ENCODE measurements at places on chromosomes 13 and 19.

- no peak for DNase-seq
Observed at GRCh38 chr19:5130371-5131030, 161.6 kb downstream of the KDM4B start.

- DNase-seq: no peak
Observed at GRCh38 chr19:50669302-50670101, 20.3 kb downstream of the C19orf81 start.

DNA sequence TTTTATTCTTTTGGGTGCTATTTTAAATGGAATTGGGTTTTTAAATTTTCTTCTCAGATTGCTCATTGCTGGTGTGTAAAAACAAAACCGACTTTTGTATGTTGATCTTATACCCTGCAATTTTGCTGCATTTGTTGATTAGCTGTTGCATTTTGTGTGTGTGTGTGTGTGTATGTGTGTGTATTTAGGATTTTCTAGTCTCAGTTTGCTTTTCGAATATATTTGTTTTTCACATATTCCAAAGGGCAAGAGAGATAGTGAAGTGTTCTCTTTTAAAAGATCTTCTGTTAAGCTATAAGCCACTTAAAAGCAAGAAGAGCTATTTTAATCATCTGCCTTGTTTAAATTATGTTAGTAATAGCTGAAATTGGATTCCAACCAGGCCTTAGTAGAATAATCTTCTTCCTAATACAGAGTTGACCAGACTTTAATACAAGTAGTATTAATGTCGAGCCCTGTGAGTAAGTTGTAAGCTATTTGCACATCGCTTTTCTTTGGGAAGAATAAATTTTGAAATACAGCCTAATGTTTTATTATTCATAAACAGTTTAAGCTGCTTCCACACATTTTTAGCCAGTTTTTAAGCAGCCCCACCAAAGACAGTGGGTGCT lies 57.4 kb downstream of the TM9SF2 start:
- no peak for DNase-seq

DNA sequence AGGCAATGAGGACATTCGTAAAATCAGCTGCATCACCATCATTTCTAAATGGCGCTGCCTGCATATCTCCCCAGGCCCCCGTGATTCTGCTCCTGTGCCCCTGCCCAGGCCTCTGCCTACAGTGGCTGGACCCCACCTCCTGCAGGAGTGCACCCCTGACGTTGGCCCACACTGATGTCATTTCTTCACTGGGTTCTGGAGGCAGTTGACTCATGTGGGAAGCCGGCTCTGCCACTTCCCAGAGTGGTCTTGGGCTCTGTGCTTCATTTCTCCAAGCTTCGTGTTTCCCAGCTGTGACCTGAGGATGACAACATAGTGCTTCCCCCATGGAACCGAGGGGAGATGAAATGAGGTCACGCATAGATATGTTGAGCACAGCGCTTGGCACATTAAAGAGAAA lies 19.9 kb downstream of the CCNE1 start:
- no peak for DNase-seq

DNA sequence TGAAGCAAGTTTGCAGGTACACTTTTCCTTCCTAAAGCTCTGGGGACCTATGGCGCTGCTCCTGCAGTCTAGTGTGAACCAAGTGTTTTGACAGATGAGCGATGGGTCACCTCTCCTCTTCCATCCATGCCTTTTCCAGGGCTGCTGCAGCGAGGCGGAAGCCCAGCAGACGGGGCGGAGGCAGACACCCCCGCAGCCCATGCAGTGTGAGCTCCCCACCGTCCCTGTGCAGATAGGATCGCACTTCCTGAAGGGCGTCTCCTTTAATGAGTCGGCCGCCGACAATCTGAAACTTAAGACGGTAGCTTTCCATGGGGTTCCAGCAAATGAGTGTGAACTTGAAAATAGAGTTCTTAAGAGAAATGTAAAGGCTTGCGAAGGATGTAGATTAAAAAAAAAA lies 37.1 kb upstream of the GPI start:
- DNase-seq: no peak

DNA sequence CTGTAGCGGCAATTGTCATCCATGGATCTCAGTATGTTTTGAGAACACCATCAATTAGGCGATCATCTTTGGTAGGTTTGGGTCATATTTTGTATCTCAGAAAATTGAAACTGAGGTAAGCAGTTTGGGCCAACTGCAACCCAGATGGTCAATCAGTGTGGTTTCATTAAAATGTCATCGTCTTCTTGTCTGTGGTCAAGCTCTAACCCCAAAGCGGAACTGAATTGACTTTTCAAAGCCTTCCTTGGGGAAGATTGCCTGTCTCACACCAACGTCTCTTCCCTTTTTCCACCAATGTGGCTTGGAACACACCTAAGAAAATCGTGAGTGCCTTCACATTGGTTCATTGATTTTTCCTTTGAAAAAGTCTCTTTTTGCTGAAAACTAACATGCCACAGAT lies 56.3 kb upstream of the UBAC2 start:
- no peak for DNase-seq

DNA sequence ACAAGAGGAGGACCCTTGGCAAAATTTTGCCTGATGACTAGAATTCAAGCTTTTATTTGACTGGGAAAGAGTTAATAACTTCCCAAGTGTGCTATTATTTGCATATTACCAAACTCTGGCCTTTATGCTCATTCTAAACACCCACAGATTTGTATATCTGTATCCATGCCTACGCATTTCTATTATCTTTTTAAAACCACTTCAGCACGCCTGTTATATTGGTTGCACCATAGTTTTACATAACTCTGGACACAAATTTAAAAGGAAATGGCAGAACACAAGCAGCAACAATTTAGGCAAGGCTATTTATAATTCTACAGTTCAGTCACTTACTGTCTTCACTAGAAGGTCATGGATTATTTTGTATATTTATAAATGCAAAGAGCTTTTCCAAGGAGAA lies 3.7 kb upstream of the RASL11A start:
- DNase-seq: no peak

DNA sequence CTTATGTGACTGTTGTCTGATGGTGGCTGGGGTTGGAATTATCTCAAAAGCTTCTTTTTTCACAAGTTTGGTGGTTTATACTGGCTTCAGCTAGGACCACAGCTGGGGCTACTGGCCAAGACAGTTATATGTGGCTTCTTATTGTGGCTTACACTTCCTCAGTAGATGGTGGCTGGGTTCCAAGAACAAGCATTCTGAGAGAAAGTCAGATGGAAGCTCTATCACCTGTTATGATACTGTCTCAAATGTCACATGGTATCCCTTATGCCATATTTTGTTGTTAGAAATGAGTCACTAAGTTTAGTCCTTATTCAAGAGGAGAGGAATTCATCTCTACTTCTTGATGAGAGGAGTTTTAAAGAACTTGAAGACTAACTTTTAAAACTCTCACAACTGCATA lies 41.6 kb downstream of the NDFIP2 start:
- DNase-seq: no peak

DNA sequence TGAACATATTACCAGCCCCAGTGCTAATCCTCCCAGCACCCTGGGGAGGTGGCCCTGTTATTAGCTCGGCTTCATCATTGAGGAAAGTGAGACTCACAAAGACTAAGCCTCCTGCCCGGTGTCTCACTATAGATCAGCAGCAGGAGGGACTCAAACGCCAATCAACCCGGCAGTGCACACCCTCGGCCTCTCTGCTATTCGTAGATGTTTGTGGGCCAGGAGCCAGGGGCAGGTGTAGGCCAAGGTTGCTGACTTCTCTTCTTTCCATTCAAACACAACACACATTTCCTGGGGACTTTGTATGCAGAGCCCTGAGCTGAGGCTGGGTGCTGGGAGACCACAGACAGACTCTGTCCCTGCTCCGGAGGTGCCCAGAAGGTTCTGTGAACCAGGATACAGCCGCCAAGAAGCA lies 9.4 kb upstream of the SBK3 start:
- DNase-seq: no peak

- DNase-seq: no peak
Observed at GRCh38 chr19:30662211-30662861, 290.2 kb downstream of the ZNF536 start.

- DNase-seq: no peak
Observed at GRCh38 chr13:23183292-23183691, 2.5 kb downstream of the SGCG start.

GRCh38 chr13:84192125-84192524 lies 309.9 kb upstream of the SLITRK1 start:
- DNase-seq: no peak

DNA sequence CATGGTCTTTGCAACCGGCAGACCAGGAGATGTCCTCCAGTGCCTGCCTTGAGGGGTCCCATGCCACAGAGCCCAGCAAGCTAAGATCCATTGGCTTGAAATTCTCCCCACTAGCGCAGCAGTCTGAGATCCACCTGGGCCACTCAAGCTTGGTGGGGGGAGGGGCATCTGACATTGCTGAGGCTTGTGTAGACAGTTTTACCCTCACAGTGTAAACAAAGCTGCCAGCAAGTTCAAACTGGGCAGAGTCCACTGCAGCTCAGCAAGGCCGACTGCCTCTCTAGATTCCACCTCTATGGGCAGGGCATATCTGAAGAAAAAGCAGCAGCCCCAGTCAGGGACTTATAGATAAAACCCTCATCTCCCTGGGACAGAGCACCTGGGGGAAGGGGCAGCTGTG lies 32.0 kb upstream of the ITM2B start:
- DNase-seq: no peak

- no peak for DNase-seq
Observed at GRCh38 chr13:77306458-77306857, 20.4 kb downstream of the MYCBP2 start.

DNA sequence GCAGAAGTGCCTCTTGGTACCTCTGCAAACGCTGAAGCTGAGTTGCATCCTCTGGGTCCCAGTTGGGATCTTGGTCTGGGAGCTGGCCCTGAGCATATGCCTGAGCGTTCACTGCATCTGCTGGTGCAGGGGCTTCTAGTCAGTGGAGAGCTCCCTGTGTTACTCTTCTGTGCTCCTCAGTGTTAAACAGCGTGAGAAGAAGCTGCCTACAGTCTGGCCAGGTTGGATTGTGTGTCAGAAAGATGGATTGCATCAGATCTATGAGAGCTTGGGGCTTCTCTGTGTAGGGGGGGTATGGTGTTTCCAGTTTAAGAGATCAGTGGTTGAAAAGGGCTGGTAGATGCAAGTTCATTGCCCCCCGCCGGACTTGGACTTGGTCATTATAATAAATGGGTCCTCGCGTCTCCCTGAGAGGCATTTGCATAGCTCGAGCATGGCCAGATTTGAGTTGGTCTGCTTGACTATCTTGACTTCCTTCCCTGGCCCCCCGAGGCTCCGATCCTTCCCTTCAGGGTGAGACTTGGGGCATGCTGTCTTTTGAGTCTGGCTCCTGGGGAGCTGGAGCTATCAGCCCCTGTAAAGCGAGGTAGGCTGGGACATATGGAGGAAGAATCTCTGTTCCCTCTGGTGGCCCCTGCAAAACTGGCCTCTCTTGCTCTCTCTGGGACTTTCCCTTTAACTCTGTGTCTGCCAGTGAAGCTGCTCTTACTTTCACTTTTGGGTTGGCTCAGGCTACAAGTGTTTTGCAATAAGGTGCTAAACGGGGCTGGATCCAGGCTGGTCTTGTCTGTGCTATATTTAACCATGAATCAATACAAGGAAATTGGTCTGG lies 52.9 kb downstream of the OR10H4 start:
- no peak for DNase-seq

DNA sequence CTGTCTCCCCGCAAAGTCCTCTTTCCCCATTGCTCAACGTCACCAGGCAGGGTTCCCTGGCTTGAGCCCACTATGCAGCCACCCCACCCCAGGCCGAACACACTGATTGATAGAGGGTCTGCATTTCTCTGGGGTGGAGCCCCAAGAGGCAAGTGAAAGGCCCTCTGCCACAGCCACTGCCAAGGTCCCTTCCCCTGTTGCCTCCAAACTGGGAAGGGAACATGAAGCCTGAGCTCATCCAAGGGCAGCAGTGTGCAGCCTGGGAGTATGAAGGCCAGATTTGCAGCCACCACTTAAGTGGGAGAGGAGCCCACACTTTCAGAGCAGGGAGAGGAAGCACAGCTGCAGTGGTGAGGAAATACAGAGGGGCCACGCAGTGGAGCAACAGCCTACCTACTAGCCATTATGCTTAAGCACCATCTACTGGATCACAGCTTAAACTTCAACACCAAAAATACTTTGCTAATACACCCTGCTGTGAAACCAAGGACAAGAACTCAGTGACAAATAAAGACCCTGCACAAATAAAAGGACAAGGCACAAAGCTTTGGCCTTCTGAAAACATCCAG lies 48.6 kb downstream of the UBL3 start:
- no peak for DNase-seq

- no peak for DNase-seq
Observed at GRCh38 chr19:18408053-18408476, 10.6 kb upstream of the LRRC25 start.

DNA sequence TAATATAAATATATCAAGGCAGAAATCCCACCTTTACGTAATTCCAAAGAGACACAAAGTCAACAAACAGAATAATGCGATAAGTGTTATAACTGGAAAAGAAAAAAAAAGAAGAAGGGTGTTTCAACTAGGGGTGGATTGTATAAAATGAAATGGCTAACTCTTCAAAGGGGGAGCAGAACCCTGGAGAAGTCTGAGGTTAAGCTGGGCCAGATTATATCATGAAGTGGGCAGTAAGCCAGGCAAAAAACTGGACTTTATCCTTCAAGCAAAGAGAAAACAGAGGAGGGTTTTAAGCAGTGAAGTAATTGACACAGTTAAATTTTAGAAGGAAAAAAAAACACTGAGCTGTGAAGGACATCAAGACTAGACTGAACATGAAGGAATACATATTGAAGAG lies 41.9 kb downstream of the TBC1D4 start:
- DNase-seq: no peak

DNA sequence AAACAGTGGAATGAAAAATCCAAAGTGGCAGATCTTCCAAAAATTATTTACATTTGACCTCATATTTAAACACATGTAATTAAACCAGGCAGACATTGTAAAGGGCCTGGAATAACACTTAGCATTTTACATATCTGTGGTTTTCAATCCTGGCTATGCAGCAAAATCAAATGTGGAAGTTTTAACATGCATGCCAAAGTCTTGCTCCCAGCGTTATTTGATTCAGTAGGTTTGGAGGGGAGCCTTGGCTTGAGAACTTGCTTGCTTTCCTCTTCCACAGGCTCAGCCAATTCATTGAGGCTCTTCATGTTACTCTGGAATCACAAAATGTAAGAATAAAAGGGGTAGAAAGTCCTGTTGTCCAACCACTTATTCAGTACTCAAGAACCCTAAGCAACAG lies 42.5 kb upstream of the INTS6 start:
- no peak for DNase-seq

GRCh38 chr13:90545070-90545840 lies 802.2 kb upstream of the MIR17HG start:
- no peak for DNase-seq

DNA sequence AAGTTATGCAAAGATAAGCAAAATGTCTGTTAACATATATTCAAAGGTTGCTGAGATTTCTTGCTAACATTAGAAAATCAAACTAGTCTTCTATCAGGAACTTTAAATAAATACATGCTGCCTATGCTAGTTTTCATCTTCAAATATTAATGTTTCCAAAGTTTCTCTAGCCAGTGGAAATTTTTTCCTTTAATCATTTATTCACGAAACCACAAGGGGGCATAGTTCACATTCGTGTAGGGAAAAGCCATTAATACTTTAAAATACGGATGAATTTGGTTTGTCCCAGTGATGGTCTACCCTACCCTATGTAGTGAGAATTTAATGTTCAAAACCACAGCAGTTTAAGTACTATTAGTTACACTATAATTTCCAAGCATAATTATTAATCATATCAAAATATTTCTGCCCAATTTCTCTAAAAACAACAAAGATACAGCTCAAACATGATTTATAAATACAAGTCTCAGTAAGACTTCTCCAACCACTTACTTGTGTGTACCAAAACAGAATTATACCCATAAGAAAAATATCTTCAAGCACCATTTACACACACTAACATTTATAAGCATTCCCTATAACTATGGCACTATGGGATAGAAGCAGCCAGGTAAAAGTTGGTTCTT lies 16.2 kb downstream of the NUFIP1 start:
- DNase-seq: no peak
